ENCODE measurements at places on chromosomes 3 and 15.
A peak's percentile ranks its signal among the peaks of the same experiment; 100 is the strongest.

GRCh38 chr3:90221900-90222299, 1114.5 kb downstream of the EPHA3 start:
- DNase-seq, result no peak

DNA sequence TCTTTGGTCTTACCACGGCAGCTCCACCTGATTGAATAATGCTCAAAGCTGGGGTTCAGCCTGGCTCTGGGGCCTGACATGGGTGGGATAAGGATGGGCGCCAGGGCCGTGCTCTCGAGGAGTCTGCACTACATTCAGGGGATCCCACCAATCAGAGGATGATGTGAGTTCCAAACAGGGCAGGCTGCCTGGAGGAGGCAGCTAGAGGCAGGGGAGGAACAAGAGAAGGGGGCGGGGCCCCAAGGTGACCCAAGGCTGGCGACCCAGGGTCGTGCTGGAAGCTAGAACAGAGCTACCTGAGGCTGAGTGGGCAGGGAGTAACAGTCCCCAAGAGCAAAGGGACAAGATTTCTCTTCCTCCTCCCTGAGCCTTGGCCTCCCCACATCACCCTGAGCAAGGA, 56.1 kb downstream of the PCSK6 start:
- no peak for DNase-seq

GRCh38 chr3:20218215-20218614, 32.2 kb upstream of the SGO1 start:
- DNase-seq, result no peak

GRCh38 chr15:78453447-78453846, 15.4 kb downstream of the IREB2 start:
- no peak for DNase-seq

- no peak for DNase-seq
These were observed 22.1 kb downstream of the UBE3A start for GRCh38 chr15:25416693-25417092.

DNA sequence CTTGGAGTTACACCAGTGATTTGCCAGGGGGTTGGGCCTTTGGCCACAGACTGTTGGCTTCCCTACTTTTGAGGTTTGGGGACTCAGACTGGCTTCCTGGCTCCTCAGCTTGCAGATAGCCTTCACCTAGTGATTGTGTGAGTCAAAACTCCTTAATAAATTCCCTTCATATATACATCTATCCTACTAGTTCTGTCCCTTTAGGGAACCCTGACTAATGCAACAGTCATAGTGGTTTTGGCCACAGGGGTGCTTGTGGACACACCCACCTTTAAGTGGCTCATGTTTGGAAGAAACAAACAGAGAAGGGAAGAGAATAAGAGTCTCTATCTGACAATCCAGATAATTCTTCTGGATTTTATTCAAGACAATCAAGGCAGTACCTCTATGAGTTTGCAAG, 457.7 kb downstream of the EPHA3 start:
- DNase-seq, result peak; percentile 45

- DNase-seq, result no peak
These were observed 225.3 kb downstream of the XXYLT1 start for GRCh38 chr3:195045481-195046210.

DNA sequence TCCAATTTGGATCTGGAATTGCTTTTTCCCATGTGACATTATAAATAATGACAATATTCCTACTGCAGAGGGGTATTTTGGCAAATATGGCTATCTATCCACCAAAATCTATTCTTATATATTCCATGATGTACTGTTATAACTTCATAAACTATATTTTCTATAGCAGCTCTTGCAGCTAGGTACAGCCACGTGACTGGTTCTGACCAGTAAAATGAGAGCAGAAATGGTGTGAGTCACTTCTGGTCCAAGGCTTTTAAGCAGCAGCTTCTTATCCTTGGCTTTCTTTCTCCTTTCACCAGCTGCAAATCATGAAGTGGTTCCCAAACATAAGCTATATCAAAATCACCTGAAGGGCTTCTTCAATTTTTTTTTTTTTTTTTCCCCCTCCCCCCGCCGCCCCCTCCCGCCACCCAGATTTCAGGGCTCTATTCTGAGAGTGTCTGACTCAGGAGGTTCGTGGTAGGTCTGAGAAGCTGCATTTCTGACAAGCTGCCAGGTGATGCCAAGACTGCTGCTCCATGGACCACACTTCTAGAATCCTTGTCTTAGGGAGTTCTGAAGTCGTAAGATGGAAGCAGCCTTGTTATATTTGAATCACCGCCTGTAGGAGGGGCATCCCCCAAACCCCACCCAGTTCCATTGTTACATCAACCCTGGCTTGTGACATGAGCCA, 357.5 kb downstream of the CHST2 start:
- DNase-seq, result no peak

DNA sequence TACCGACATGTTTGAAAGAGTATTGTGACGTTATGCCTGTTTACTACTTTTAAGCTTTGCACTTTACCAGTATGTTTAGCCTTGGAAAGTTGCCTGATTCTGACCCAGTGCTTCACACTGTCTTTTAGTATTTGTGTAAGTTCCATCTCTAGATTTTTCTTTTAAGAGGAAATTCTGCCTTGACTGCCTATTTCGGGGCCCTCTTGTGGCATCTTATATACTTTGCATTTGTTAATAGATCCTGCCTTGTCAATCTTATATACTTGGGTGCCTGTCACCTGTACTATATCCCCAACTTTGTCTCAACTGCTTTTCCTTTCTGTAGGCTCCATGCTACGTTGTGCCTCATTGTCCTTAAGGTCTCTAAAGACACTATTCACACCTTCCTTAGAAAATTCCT, 244.6 kb downstream of the STXBP5L start:
- DNase-seq, result no peak

DNA sequence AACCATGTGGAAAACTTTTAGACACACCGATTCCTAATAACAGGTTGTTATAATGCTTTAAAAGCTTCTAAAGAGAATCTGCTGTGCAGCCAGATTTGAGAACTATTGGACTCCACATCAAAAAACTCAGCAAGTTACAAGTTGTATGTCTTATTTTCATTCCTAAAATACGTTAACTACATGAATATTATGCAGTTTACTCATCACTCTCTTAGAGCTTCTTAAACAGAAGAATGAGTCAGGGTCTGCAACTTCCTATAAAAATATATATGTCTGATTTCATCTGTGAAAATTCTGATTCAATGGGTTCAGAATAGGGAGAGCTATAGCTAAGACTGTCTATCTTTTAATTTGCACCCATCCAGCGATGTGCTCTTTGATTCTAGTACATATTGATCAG, 244.2 kb upstream of the EPHA3 start:
- peak; percentile 1 for DNase-seq

GRCh38 chr3:195839260-195840010, 27.7 kb upstream of the MUC4 start:
- DNase-seq, result no peak

GRCh38 chr15:34318277-34319079, 19.1 kb downstream of the SLC12A6 start:
- no peak for DNase-seq

DNA sequence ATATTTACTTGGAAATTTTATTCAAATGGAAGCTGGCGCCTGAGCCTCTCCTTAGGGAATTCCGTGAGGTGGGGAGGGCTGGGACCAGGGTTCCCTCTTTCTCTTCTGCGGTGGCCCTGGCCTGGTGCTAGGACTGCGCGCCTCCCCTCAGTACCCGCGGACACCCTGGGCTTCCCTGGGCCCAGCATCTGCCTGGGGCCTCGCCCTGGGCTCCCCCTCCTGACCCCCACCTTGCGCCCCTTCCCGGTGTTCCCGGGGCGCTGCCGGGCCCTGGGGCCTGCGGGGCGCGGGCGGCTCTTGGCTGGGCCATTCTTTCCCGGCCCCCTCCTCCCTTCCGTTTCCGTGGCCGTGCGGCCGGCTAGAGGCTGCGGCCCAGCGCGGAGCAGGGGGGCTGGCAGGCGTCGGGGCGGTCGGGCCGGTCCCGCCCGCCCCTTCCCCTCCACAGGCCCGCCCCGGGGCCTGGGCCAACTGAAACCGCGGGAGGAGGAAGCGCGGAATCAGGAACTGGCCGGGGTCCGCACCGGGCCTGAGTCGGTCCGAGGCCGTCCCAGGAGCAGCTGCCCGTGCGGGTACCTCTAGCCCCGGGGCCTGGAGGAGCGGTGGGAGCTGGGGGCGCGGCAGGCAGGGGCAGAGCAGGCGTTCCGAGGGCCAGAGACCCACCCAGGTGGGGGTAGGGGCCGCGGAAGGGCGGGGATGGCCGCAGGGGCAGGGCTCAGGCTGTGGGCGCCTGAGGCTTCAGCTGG, at the start of gene FES:
FES (plus strand) TSS at position 529 of the 743 bp plus-strand sequence. CDS start 542 bp downstream, outside the sequence.
- DNase-seq, result no peak

GRCh38 chr3:134028486-134029255, 1.1 kb downstream of the SLCO2A1 start:
- no peak for DNase-seq

- no peak for DNase-seq
These were observed 15.6 kb downstream of the CPA3 start for GRCh38 chr3:148880681-148881080.

GRCh38 chr3:59798372-59799086, 748.7 kb upstream of the CFAP20DC start:
- DNase-seq, result no peak

DNA sequence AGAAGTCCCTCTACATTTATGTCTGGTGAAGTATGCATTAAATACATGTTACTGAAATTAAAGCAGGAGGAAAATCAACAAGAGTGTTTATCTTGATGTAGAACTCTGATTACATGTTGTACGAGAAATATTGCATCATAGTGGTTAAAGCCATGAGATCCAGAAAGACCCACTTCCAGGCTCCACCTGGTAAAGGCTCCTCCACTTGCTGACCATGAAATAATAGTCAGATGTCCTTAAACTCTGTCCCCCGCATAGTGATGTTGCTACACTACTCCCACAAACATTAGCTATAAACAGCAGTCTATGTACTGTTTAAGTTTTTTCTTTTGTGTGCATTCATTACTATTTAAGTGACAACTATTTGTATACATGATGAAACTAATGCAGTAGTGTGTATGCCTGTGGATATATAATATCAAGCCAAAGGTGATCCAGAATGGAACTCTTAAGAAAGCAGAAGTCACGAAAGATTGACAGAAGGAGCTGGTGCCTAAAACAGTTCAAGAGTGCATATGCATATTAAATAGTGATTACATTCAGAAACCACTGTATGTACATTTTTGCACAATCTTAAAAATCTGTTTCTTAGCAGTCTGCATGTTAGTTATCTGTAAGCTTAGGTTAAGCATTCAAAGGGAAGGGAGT, 264.4 kb upstream of the KCNMB2 start:
- DNase-seq, result no peak

DNA sequence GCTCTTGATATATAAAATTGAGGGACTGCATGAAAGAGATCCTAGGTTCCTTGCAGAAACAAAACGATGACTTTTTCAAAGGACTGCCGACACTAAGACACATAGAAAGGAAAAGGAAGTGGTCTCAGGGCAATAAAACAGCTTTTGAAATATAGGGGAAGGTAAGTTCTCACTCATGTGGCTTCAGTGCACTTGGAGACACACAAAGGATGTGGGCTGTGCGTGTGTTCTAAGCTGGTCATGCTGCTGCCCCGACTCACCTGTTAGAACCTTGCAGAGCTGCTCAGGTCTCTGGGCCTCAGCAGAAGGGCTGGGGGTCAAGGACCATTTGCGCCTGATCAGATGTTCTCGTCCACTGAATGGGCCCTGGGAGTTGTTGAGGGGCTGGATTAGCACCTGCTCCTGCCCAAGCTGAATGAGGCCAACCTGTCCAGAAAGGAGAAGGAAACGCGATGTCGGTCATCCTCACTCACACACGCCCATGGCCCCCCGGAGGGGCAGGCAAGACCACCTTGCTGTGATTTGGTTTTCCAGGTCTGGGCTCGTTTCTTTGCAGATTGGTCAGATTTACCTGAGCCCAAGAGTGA, 11.1 kb downstream of the ADAMTS17 start:
- no peak for DNase-seq

DNA sequence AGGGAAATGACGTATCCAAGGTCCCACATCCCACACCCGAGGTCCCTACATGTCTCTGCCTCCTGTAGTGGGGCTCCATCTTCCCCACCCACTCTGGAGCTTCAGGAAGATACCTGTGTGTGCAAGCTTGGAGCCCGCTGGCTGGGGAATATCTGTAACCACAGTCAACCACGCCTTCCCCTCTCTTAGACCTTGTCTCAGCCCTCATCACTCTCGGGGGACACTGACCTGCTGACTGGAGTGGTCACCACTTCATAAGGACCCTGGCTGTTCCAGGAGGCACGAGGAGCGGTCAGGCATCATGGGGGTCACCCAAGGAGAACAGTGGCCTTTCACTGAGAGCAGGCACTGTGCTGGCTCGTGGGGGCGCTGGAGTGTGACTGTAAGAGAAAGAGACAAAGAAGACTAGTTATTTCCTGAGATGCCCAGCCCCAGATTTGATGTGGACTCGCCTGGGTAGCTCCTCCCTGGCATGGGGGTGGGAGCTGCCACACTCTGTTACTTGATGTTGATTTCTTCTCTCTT, 48.6 kb downstream of the CTXND1 start:
- DNase-seq, result no peak

- no peak for DNase-seq
These were observed 22.1 kb downstream of the SRPRB start for GRCh38 chr3:133827684-133828083.

DNA sequence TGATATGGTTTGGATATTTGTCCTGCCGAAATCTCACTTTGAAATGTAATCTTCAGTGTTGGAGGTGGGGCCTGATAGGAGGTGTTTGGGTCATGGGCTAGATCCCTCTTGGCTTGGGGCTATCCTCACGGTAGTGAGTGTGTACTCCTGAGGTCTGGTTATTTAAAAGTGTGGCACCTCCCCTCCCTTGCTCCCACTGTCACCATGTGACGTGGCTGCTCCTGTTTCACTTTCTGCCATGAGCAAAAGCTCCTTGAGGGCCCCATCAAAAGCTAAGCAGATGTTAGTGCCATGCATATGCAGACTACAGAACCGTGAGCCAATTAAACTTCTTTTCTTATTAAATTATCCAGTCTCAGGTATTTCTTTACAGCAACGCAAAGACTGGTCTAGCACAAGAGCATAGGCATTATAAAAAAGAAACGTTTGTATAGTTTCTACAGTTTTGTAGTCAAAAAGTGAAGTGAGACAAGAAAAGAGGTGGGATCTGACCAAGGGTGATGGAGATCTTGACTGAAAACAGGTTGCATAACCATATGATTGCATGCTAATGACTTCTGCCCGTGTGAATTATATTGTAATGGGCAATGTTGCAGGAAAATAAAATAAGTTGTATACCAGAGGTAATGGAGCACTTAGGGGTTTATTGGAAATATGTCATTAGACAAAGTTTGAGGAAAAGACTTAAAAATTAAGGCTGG, 28.5 kb upstream of the CLASP2 start:
- no peak for DNase-seq

GRCh38 chr3:190941694-190942260, 79.3 kb upstream of the GMNC start:
- no peak for DNase-seq

GRCh38 chr3:70127192-70127591, 127.7 kb downstream of the SAMMSON start:
- DNase-seq, result no peak

DNA sequence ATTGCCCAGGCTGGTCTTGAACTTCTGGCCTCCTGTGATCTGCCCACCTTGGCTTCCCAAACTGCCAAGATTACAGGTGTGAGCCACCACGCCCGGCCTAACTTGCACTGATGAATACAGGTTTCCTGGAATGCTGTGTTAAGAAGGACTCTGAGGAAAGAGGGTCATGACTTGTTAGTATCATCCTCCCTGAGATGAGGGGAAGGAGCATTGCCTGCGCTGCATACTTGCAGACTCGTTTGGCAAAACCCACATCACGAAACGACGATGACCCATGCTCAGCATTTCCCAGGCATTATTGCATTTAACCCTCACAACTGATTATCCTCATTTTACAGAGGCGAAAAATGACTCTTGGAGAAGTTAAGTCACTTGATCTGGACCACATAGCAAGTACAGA, 18.9 kb downstream of the COLQ start:
- DNase-seq, result no peak

GRCh38 chr3:52754373-52754772, 16.4 kb downstream of the NEK4 start:
- DNase-seq, result no peak
